ENCODE measurements at places on chromosomes 13 and 19.

DNA sequence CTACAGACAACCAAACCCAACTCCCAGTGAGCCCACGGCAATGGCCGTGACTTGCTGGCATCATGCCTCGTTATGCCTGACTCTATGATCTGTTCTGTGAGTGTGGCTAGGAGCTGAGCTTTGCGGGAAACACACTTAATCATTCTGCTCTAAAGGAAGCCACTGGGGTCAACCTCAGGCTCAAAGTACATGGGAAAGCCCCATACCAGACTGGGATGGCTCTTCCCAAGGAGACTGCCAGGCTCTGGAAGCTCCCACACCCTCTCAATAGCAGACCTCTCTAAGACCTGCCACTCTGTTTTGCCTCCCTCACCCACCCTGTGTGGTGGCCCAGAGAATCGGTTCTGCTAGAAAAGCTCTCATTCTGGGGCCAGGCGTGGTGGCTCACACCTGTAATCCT, 2.2 kb downstream of the PEPD start:
- DNase-seq: no peak

- peak; percentile 59 for DNase-seq
Measured at GRCh38 chr19:4831304-4831978, at the start of gene TICAM1. TICAM1 (minus strand) TSS chr19:4831712; CDS start chr19:4818377, 13,335 bp downstream.

GRCh38 chr13:70817576-70817975, 709.3 kb upstream of the KLHL1 start:
- DNase-seq: no peak

DNA sequence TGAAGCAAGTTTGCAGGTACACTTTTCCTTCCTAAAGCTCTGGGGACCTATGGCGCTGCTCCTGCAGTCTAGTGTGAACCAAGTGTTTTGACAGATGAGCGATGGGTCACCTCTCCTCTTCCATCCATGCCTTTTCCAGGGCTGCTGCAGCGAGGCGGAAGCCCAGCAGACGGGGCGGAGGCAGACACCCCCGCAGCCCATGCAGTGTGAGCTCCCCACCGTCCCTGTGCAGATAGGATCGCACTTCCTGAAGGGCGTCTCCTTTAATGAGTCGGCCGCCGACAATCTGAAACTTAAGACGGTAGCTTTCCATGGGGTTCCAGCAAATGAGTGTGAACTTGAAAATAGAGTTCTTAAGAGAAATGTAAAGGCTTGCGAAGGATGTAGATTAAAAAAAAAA, 37.1 kb upstream of the GPI start:
- DNase-seq: no peak

DNA sequence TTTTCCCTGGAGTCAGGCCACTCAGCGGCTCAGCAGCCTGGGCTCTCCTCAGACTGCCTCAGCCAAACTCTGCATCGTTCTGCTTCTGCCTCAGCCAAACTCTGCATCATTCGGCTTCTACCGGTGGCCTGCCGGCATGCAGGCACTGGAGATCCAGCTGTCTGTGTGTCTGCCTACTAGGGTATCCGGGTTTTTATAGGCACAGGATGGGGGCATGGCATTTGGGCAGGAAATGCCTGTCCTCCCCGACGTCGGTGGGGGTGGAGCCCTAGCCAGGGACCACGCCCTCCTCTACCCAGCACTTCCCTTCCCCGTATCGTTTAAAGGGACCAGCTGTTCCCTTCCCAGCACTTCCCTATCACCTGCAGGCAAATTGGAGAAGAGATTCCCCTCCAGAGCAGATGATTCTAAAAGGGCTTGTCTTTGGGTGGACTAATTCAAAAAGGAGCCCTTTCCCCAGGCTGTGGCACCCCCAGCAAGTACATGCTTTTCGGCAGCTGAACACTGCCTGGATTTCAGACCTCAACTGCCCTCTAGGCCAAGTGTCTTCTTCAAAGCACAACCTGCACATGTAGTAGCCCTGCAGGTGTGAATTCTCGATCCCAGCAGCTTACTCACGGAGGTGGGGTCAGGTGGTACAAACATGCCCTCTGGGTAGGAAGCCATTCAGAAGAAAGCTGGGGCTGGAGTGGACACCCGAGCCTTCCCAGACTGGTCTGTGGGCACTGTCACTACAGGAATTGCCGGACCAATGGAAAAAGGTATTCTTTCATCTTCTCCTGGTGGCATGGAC, 25.4 kb upstream of the GPR12 start:
- DNase-seq: no peak

GRCh38 chr13:111327730-111328573, 7.5 kb downstream of the TEX29 start:
- DNase-seq: no peak

GRCh38 chr13:33918199-33918932, 100.4 kb downstream of the RFC3 start:
- no peak for DNase-seq

DNA sequence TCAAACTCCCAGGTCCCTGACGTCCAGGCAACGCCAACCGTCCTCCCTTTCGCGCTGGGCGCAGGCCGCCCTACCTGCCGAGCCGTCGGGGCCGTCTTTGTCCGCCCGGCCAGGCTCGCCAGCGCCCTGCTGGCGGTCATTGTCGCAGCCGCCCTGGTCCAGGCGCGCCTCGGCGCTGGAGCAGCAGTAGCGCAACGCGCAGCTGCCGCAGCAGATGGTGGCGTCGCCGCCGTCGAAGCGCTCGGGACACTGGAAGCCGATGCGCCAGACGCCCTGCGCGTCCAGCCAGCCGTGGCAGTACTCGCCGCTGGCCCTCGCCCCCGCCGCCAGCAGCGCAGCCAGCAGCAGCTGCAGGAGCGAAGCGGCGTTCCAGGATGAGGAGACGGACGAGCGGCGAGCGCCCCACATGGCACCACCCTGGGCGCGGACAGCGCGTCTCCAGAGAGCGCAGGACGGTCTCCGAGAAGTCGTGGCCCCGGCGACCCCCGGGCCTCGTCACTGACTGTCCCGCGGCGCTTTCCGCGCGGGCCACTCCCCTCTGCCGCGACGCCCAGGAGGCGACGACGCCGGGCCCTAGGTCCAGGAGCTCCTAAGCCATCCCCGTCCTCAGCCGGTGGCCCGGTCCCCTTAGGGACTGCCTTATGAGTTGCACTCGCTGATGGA, 1.1 kb downstream of the SHISA2 start:
- DNase-seq: no peak

DNA sequence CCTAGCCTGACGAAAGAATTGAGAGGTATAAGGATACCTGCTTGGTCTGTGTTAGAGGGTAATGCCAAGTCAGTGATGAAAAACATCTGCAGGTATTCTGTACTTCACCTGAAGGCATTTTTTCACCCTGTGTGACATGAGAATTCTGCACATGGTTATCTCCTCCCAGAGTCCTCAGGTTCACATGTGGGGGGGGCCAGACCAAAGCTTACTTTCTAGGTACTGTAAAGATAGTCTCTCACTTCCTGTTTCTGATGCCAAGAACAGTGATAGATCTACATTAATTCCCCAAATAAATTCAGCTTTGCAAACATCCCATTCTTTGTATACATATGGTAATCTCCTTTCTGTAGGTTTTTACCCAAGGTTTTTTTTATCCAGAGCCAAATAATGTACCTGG, 53.4 kb downstream of the GPC6 start:
- DNase-seq: no peak

DNA sequence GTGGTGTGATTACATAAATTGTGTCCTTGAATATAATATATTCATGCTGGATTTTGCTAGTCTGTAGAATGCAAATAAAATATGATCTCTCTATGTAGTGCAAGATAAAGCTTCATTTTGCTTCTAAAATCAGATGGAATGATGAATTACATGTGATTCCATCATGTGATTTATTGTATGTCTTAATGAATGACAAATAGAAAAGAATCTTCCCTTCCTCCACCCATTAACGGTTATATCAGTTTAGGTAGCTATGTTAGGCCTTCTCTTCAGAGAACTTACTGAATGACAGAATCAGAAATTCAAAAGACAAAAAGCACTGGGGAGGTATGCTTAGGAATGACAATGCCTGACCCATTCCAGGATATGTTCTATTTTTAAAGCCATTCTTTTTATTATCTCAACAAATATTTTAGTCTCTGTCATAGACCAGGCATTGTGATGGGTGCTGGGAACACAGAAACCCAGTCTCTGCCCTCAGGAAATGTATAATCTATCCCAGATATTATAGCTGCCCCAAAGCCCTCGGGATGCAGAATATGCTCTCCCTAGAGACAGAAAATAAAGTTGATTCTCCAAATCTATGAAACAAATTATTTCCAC, 90.6 kb downstream of the TEX26 start:
- no peak for DNase-seq

- peak; percentile 97 for DNase-seq
Measured at GRCh38 chr19:5903624-5904351, at the start of gene NDUFA11. NDUFA11 (minus strand) TSS chr19:5903790; CDS start chr19:5903708, 82 bp downstream.

DNA sequence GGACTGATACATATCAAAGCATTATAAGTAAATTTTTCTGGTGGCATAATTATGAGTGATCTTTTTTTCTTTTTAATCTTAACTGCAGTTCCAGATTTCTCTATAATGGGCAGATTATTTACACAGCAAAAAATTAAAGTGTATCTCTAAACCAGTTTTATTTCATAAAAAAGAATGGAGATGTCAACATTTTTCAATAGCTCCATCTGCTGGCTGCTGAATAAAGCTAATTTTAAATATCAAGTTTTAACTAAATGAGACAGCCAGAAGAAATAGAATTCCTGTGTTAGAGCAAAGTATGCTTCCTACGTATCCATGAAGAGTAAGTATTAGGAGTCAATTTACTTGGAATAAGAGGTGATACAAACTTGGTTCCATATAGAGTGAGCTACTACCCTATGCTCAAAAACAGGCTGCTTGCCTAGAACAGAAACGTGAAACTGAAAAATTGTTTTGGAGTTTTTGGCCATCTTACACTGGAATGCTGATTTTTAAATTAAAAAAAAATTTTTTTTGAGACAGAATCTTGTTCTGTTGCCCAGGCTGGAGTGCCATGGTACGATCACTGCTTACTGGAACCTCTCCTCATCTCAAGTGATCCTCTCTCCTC, 5.0 kb upstream of the PDS5B start:
- DNase-seq: no peak

GRCh38 chr13:27302643-27303262, 32.1 kb downstream of the RASL11A start:
- DNase-seq: no peak

DNA sequence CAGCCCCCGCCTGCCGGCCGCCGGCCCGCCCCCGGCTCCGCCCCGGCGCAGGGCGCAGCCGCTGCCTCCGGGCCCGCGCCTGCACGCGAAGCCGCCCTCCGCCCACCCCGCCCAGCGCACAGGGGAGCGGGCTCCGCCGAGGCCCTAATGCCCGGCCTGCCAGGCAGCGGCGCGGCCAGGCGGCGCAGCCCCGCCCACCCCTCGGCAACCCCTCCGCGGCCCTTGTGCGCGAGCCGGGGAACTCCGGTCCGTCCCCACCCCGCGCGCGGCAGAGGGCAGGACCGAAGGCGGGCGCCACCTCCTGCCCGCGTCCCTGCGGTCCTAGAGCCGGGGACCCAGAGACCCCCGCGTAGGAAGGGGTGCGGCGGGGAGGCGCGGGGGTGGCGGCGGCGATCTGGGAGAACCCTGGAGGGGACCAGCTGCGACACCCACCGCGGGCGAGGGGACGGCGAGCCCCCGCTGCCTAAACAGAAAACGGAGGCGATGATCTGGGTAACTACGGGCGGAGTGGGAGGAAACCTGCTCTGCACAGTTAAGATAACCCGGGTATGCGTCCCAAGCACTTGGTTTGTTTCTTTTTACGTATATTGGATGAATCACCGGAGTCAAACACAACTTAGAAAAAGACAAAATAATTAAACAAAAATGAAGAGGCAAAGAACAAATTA, 350 bp upstream of the USP12 start:
- peak; percentile 78 for DNase-seq

GRCh38 chr13:56563663-56564062, 577.1 kb upstream of the PRR20A start:
- DNase-seq: no peak

DNA sequence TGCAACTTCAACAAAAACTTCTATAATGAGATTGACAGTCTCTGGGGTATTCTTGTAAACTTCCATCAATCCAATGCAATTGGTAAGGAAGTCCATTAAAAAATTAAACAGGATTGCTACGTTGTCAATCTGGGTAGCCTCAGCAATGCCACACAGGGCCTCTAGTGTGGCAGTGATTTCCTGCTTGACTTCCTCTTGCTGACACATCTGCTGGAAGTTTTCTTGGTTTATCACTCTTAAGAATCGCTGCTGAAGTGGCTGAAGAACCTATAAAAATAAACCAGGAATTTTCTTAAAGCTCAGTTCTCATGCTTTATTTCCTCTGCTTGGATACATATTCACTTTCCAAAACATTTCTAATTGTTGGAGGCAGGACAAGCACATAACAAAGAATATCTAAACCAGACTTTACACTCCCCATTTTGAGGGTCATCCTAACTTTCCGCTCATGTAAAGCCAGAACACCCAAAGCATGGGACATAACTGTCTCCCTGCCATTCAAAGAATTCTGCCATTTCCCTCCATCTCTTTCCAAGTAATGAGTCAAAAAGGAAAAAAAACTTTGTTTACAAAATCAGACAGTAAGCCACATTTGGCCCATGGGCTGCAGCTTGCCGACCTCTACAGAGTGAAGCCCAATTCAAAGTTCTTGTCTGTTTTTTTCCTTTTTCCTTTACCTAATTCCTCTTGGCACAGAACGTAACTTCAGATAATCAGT, 23.2 kb upstream of the EEF1AKMT1 start:
- no peak for DNase-seq

DNA sequence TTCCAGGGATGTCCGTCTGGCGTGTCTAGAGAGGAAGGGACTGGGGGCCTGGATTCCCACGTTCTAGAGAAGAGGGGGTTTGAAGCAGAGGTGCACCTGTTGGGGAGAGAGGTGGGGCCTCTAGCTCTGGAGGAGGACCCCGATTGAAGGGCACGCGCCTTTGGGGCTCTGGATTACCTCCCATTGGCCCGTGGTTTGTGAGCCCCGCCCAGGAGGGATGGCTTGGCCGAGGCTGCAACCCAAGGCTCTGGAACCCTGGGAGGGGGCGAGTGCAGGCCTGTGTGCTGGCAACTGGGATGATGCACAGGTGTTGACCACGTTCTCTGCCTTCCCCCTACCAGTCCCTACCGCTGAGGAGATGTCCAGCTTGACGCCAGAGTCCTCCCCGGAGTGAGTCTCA, 20.2 kb downstream of the TMEM150B start:
- DNase-seq: no peak

DNA sequence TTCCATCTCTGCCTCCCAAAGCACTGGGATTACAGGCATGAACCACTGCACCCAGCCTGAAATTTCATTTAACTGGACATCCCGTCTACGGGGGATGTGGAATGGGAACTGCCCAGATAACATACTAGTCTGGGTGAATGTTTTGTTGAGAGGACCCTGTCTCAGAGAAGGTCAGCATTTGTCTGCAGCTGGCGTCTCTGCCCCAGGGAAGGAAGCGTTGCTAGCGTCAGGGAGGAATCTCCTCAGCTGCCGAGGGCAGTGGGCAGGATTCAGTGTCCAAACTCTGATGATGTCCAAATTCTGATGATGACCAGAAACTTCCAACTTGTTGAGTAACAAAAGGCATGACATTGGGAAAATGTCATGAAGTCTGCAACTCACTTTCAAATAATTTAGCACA, 3.1 kb downstream of the NXNL1 start:
- DNase-seq: no peak

- DNase-seq: no peak
Measured at GRCh38 chr13:111898956-111899713, 167.8 kb upstream of the SOX1 start.

- no peak for DNase-seq
Measured at GRCh38 chr13:57627663-57628062, 3.9 kb upstream of the PCDH17 start.

- no peak for DNase-seq
Measured at GRCh38 chr19:1910177-1910576, 5.0 kb downstream of the ADAT3 start.
